ENCODE measurements at places on chromosomes 1 and 21.

- DNase-seq, result no peak
Measured at GRCh38 chr1:46153732-46154131, 21.2 kb upstream of the TSPAN1 start.

DNA sequence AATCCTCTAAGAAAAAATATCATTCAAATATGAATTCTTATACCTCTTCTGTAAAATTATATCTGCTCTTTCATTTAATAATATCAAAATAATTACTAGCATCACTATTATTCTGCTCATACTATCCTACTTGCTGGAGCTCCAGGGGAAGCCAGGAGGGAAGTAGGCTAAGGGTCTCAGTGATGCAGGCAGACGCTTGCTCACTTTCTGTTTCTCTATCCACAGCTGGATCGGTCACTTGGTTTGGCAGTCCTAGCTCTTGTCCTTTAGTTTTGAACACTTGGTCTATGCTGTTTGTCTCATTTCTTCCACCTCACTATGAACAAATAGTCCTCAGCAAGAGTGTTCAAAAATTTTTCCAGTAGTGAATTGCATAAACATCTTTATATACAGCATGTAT lies 11.3 kb downstream of the CCDC190 start:
- no peak for DNase-seq

GRCh38 chr1:218345673-218346390 lies 696 bp downstream of the TGFB2 start:
- DNase-seq, result peak; percentile 6

DNA sequence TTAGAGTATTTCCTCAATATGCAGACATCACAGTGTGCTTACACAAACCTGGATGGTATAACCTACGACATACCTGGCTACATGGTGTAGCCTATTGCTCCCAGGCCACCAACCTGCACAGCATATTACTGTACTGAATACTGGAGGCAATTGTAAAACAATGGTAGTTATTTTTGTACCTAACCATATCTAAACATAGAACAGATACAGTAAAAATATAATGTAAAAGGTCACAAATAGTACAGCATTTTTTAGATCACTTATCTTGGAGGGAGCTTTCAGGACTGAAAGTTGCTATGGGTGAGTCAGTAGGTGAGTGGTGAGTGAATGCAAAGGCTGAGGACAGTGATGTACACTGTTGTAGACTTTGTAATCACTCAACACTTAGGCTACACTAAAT lies 492.3 kb downstream of the MRPL39 start:
- no peak for DNase-seq

DNA sequence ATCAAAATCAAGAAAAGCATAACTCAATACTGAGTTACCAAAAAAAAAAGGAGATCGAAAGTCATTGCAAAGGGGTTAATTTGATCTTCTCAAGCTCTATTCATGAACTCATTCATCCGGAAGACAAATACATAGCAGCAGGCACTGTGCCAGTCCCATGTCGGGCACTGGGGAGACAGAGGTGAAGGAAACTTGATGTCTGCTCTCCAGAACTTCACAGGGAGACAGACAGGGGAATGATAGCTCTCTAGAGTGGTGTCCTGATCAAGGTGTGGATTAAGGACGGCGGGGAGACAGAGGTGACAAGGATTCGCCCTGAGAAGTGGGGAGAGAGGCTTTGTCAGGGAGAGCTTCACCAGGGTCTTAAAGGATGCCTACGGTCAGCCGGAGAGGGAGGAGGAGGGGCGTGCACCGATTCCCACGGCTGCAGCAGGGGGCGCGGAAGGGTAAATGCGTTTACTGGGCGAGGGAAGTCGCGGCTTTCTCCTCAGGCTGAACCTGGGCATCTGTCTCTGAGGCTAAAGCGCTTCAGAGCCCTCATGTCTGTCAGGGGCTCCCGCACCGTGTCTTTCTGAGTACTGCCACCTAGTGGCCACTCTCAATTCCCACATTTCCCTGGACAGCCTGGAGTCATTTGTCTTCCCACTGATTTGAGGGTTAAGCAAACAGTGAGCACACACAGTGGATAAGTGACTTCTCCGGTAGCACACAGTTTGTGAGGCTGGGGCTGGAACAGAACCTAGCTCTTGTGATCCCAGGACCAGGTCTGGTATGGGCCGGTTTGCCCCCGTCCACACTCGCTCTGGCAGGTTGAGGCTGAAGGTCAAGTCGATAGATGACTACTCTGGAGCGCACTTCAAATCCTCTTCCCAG lies 152.8 kb downstream of the TENT5C start:
- DNase-seq, result peak; percentile 74

All from CD4-positive, alpha-beta T cell treated with Interleukin-2 at 100 ng/mL for 4 hours (primary cell).